ENCODE measurements at places on chromosomes 7 and 10.

GRCh38 chr7:73340514-73340913, 12.6 kb downstream of the FKBP6 start:
- DNase-seq: no peak

- DNase-seq: no peak
These were observed 12.1 kb upstream of the RNF216 start for GRCh38 chr7:5793361-5794072.

GRCh38 chr10:71774916-71775702, 1.8 kb upstream of the VSIR start:
- DNase-seq: no peak

DNA sequence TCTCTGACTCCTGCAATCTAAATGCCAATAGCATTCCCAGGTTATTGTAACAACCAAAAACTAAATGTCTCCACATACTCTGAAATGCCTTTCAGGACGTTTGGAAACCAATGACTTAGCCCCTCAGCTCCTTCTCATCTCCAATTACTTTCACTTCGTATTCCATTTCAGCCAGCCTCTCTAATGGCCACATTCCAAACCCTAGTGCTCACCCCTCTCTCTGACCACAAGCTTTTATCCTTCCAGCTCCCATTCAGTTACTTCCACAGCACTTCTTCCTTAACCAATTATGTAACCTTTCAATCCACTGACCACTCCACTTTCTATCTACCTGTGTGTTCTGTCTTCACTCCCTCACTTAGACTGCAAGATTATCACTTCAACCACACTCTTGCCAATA, 4.3 kb downstream of the NOC3L start:
- DNase-seq: peak; percentile 66

DNA sequence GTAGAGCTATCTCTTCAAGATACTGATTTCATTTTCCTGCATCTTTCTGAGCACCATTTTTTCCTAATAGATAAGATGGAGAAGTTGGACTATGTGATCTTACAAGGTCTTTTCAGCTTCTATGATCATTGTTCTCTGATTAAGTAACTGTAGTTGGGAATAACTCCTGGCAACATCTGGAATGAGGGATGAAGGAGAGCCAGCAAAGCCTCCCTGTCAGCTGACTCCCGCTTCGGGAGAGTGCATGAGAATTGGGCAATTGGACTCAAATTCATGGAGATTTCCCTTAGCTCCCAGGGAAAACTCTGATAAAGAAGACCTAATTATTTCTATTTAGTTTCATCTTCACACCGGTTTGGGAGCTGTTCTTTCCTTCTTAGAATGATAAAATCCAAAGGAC, 146.1 kb downstream of the CCDC71L start:
- no peak for DNase-seq

DNA sequence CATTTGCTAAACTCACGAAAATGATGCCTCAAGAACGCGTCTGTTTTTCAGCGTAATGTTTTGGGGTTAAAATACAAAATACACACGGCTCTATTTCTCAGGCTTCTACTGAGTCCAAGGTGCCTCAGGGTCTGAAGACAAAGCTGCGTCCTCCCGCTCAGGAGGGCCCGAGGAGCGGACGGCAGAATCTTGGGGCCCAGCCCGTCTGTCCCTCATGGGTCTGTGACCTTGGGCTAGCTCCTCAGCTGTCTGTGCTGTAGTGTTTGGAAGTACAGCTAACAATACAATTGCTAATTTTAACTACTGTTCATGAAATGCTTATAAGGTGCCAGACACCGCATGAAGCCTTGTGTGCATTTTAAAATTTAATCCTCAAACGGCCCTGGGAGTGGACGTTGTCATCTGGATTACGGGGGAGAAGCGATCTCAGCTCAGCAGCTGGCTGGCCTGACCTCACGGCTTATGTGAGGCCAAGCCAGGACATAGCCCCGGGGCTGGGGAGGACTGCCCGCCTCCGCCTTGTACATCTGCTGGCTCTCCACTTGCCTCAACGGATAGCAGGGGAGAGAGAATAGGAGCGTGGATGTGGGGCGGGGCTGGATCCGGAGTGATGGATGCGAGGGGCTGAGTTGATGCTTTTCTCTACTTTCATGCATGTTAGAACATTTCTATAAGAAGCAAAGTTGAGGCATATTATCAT, 357.4 kb downstream of the GLRX3 start:
- no peak for DNase-seq

DNA sequence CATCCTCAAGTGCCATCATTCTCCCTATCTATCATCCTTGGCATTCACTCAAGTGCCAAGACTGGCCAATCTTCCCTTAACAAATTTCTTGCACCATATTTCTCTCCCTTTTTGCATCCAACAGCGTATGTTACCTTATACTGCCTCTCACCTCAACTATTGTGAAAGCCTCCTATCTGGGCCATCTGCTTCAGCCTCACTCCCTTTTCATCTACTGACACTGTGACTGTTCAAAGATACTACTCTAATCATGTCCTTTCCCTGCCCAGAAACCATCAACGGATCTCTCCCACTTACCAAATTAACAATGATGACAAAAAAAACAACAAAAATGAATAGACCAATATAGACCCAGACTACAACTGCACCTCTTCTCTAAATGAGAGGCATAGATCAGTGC, 90.6 kb upstream of the NMT2 start:
- no peak for DNase-seq

GRCh38 chr7:2093843-2094220, 138.9 kb downstream of the MAD1L1 start:
- DNase-seq: no peak

- no peak for DNase-seq
These were observed 1.2 kb downstream of the RARRES2 start for GRCh38 chr7:150340024-150340749.

GRCh38 chr7:80379034-80379982, 132.6 kb downstream of the GNAT3 start:
- peak; percentile 38 for DNase-seq

- DNase-seq: no peak
These were observed 19.7 kb downstream of the DOCK1 start for GRCh38 chr10:126924915-126925300.

All from HS-27A (cell line).